ENCODE measurements at places on chromosomes 12 and 14. TPM values are rescaled to one million over a fixed set of nuclear protein-coding genes. Genes with fewer than 3 reads are reported as not detected.

The CIDEB gene
- total RNA-seq = 14.2 TPM

The TPH2 gene
- 0.61 TPM for total RNA-seq

The SUDS3 gene
- 25.2 TPM for total RNA-seq

The SYCP3 gene
- total RNA-seq = not detected

DNA sequence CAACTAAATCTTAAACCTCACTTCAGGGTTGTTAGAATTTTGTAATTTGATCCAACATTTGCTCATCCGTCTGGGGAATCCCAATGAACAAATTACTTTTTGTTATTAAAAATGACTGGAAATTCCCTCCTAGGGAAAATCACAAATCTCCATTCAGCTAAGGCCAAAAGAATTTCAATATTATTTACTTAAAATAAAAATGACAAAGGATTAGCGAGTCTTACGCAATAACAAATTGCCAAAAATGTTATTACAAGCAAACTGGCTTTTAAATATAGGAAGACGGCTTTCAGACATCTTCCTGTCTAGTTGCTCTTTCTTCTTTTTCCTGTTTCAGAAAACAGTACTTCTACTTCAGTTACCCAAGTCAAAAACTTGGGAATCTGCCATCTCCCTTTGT is 92.4 kb upstream of the TSPAN8 start:
- no peaks in the 10 kb centered on the region for H3K36me3 ChIP-seq
- H3K27me3 ChIP-seq = no peaks in the 10 kb centered on the region
- H3K4me1 ChIP-seq = no peaks in the 10 kb centered on the region
- H3K27ac ChIP-seq = no peak overlapping the region
- no peak for DNase-seq

DNA sequence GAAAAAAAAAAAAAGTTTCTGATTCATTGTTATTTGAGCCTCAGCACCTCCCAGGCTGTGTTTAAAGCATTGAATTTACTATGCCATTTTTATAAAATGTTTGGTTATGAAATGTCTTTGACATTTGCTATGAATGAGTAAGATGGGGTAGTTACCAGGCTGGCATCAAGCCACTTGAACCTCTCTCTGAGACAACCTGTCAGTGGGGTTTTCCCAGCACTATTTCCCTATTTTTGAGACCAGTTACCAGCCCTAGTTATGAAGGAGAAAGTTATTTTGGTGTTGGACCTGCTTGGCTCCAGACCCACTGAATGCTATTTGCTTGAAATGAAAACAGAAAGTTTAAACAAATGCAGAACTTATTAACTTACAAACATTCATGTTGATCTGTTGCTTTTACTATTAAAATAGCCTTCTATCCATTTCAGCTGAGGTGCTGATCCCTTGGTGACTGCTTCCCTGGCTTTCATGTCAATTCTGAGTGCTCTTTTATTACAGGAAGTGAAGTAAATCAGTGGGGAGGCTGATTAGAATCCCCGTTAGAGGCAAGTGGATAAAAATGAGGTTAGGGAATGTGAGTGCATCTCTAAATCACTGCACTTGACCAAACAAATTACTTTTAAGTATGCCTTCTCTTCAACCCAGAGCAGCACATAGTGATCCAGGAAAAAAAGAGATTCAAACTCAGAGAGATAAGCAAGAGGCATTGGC is 37.8 kb downstream of the LLPH start:
- H3K27me3 ChIP-seq = no peaks in the 10 kb centered on the region
- H3K27ac ChIP-seq = no peak overlapping the region
- no peaks in the 10 kb centered on the region for H3K4me1 ChIP-seq
- no peak for DNase-seq
- no peak overlapping the region for H3K4me3 ChIP-seq
- no peaks in the 10 kb centered on the region for H3K36me3 ChIP-seq

GRCh38 chr12:29224572-29224971 is 75.5 kb downstream of the FAR2 start:
- no peak for DNase-seq
- H3K27me3 ChIP-seq = no peaks in the 10 kb centered on the region
- H3K4me1 ChIP-seq = no peaks in the 10 kb centered on the region

- peaks cover 2% of the 10 kb centered on the region for H3K4me1 ChIP-seq
- no peak overlapping the region for H3K4me3 ChIP-seq
- DNase-seq = no peak
- H3K27ac ChIP-seq = no peak overlapping the region
- H3K27me3 ChIP-seq = no peaks in the 10 kb centered on the region
- H3K36me3 ChIP-seq = no peaks in the 10 kb centered on the region
These were observed 90.5 kb upstream of the TMPO start for GRCh38 chr12:98424726-98425401.

- peaks cover 4% of the 10 kb centered on the region for H3K4me1 ChIP-seq
- H3K27me3 ChIP-seq = peaks cover 7% of the 10 kb centered on the region
- no peaks in the 10 kb centered on the region for H3K36me3 ChIP-seq
- H3K27ac ChIP-seq = no peak overlapping the region
- H3K4me3 ChIP-seq = peak overlapping the region; percentile 49
These were observed 12.3 kb downstream of the KRT83 start for GRCh38 chr12:52308806-52309425.

DNA sequence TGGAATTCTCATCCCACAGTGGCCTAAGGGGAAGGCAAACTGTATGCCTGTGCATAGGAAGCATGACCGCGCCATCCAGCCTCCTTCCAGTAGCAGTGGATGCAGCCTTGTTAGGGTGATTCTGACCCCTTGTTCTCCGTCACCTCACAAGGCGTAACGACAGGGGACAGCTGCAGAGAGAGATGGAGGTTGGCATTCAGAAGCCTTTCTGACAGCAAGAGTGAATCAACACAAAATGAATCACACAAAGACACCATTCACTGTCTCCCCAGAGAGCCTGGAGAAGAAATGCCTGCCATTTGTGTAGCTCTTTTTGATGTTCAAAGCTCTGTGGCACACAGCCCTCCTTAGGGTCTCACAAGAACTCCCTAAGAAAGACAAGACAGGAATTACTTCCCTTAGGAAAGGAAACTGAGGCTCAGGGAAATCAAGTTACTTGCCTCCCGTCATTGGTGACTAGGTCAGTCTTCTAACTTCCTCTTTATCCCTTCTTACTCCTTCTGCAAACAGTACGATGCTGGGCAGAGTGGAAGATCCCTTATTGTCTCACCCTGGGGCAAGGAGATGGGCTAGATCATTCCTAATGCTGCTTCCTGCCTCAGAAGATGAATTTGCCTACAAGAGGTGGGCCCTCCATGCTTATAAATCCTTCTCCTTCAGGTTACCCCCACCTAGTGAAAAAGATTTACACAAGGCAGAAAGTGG is 280.9 kb downstream of the CACNA1C start:
- H3K27me3 ChIP-seq = no peaks in the 10 kb centered on the region
- no peaks in the 10 kb centered on the region for H3K36me3 ChIP-seq
- no peak for DNase-seq
- no peak overlapping the region for H3K27ac ChIP-seq

GRCh38 chr14:36579001-36579555 is 3.3 kb downstream of the NKX2-8 start:
- peaks cover 29% of the 10 kb centered on the region for H3K27me3 ChIP-seq
- H3K27ac ChIP-seq = no peak overlapping the region
- H3K4me3 ChIP-seq = no peak overlapping the region
- peaks cover 14% of the 10 kb centered on the region for H3K4me1 ChIP-seq

- DNase-seq = no peak
- H3K4me3 ChIP-seq = no peak overlapping the region
- peaks cover 8% of the 10 kb centered on the region for H3K36me3 ChIP-seq
- H3K27me3 ChIP-seq = no peaks in the 10 kb centered on the region
These were observed 39.4 kb downstream of the NCOR2 start for GRCh38 chr12:124527861-124528561.

DNA sequence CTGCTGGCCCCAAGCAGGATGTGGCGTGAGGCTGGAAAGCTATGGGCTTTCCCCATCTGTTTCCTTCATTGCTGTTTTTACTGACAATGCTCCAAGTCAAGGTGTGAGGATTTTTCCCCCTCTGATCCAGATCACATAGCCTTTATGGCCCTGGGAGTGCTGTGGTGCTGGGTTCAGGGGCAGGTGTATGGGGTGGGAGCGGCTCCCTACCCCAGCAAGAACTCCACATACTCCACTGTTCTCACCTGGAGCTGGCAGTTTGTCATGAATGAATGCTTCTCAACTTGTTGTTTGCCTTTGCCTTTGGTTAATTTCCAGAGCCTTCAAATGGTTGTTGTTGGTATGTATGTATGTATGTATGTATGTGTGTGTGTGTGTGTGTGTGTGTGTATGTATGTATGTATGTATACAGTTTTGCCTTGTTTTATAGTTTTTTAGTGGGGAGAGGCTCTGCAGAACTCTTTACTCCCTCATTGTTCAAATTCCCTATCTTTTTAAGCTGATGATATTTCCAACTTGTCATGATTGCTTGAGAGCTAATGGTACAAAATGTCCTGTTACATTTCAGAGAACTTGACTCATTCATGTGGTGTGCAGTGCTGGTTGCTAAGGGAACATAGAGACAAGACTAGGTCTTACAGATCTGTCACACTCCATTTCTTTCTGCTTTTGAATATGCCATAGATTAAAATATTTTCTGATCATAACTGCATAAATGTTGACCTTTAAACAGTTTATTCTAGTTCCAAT is 36.6 kb upstream of the ASPG start:
- DNase-seq = no peak
- no peak overlapping the region for H3K4me3 ChIP-seq
- H3K4me1 ChIP-seq = peaks cover 3% of the 10 kb centered on the region
- no peaks in the 10 kb centered on the region for H3K36me3 ChIP-seq

GRCh38 chr12:120485961-120486881 is 9.7 kb upstream of the DYNLL1 start:
- no peak overlapping the region for H3K27ac ChIP-seq
- no peaks in the 10 kb centered on the region for H3K27me3 ChIP-seq
- no peak for DNase-seq

GRCh38 chr14:99281396-99281795 is 9.4 kb upstream of the BCL11B start:
- no peaks in the 10 kb centered on the region for H3K4me1 ChIP-seq
- H3K27ac ChIP-seq = no peak overlapping the region
- no peaks in the 10 kb centered on the region for H3K27me3 ChIP-seq
- H3K36me3 ChIP-seq = no peaks in the 10 kb centered on the region
- no peak overlapping the region for H3K4me3 ChIP-seq
- no peak for DNase-seq

- DNase-seq = no peak
- H3K4me1 ChIP-seq = peaks cover 9% of the 10 kb centered on the region
- H3K27ac ChIP-seq = no peak overlapping the region
- no peak overlapping the region for H3K4me3 ChIP-seq
- no peaks in the 10 kb centered on the region for H3K36me3 ChIP-seq
These were observed 42.3 kb downstream of the EFCAB11 start for GRCh38 chr14:89912221-89912620.

GRCh38 chr12:14545144-14546124 is 22.2 kb downstream of the PLBD1 start:
- no peak for DNase-seq
- no peaks in the 10 kb centered on the region for H3K4me1 ChIP-seq
- no peak overlapping the region for H3K4me3 ChIP-seq
- no peak overlapping the region for H3K27ac ChIP-seq
- no peaks in the 10 kb centered on the region for H3K27me3 ChIP-seq
